ENCODE measurements at places on chromosomes 3 and 15. TPM values are rescaled to one million over a fixed set of nuclear protein-coding genes. Genes with fewer than 3 reads are reported as not detected.
A peak's percentile ranks its signal among the peaks of the same experiment; 100 is the strongest.

The ZNF80 gene
- 0.22 TPM for total RNA-seq

The CYP1A2 gene
- not detected for total RNA-seq

The HESX1 gene
- 0.32 TPM for total RNA-seq

The RLBP1 gene
- not detected for total RNA-seq

The HYKK gene
- 1.4 TPM for total RNA-seq

The UBA7 gene
- 97.5 TPM for total RNA-seq

The EOGT gene
- total RNA-seq: 12.5 TPM

The SMAD6 gene
- 0.34 TPM for total RNA-seq

The GASK1A gene
- total RNA-seq: not detected

The PIF1 gene
- 19.1 TPM for total RNA-seq

The CCR2 gene
- total RNA-seq: 21.0 TPM

DNA sequence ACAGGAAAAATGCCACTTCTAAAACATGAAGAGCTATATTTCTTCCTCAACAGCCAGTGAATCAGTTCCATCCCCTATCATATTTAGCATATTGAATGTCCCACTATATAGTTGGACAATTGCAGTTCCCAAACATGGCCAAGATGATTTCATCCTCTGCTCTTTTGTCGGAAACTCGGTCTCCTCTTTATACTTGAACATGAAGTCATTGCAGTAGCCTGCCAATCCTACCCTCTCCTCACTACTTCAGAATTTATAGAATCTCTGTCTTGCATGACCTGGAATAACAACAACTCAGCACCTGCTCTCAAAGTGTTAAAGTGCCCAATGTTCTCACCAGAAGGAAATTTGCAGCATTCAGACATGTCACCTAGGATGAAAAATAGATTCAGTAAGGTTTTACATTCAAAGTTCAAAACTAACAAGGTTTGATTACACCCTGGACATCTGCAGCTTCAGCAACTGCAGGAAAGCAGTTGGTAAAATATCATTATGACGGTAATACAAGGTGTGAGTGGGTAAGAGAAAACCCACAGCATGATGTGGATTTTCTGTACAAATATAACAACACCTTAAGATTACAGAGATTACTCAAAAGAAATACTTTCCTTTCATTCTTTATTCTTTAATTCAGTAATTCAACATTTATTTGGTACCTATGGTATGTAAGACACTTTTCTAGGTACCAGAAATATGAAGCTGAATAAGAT lies 52.5 kb downstream of the TP63 start:
- H3K27ac ChIP-seq: no peak overlapping the region
- peaks cover 9% of the 10 kb centered on the region for H3K4me1 ChIP-seq
- peaks cover 4% of the 10 kb centered on the region for H3K27me3 ChIP-seq

GRCh38 chr15:81950841-81951414 lies 94.9 kb downstream of the MEX3B start:
- no peak overlapping the region for H3K27ac ChIP-seq
- no peaks in the 10 kb centered on the region for H3K36me3 ChIP-seq
- H3K4me1 ChIP-seq: no peaks in the 10 kb centered on the region
- DNase-seq: no peak
- no peaks in the 10 kb centered on the region for H3K27me3 ChIP-seq
- no peak overlapping the region for H3K4me3 ChIP-seq

DNA sequence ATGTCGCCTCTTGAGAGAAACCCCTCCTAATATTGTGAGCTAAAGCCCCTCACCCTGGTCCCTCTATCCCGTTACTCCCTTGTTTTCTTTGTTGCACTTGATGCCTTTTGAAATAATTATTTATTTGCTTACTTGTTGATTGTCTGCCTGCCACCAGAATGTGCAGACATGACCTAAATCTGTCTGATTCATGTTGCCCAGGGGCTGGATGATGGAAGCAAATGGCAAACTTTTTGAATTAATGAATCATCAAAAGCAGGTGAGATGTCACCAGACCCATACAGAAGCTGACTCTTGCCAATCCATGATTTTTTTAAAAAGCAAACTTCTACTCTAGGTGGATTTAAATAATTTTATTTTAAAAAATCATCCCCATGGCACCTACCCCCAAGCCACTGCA lies 49.3 kb downstream of the GRIP2 start:
- no peak overlapping the region for H3K27ac ChIP-seq
- no peaks in the 10 kb centered on the region for H3K4me1 ChIP-seq
- H3K4me3 ChIP-seq: no peak overlapping the region
- no peaks in the 10 kb centered on the region for H3K27me3 ChIP-seq
- peaks cover 3% of the 10 kb centered on the region for H3K36me3 ChIP-seq
- no peak for DNase-seq

GRCh38 chr3:129867506-129868124 lies 25.9 kb downstream of the TMCC1 start:
- no peak for DNase-seq
- peaks cover 8% of the 10 kb centered on the region for H3K4me1 ChIP-seq
- H3K27me3 ChIP-seq: no peaks in the 10 kb centered on the region
- peaks cover 28% of the 10 kb centered on the region for H3K36me3 ChIP-seq
- no peak overlapping the region for H3K27ac ChIP-seq
- no peak overlapping the region for H3K4me3 ChIP-seq

GRCh38 chr3:149613988-149614387 lies 43.8 kb downstream of the WWTR1 start:
- no peak overlapping the region for H3K4me3 ChIP-seq
- H3K27ac ChIP-seq: no peak overlapping the region
- DNase-seq: no peak

DNA sequence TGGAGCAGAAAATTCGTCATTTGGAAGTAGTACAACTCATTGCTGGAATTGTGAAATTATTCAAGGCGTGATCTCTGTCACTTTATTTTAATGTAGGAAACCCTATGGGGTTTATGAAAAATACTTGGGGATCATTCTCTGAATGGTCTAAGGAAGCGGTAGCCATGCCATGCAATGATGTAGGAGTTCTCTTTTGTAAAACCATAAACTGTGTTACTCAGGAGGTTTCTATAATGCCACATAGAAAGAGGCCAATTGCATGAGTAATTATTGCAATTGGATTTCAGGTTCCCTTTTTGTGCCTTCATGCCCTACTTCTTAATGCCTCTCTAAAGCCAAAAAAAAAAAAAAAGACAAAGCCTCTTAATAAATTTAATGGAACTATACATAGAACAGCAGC lies 5.5 kb upstream of the TIMMDC1 start:
- H3K4me3 ChIP-seq: no peak overlapping the region
- H3K27ac ChIP-seq: no peak overlapping the region
- DNase-seq: no peak

- no peak overlapping the region for H3K27ac ChIP-seq
- no peak overlapping the region for H3K4me3 ChIP-seq
- DNase-seq: no peak
- H3K36me3 ChIP-seq: peaks cover 42% of the 10 kb centered on the region
- H3K4me1 ChIP-seq: peaks cover 6% of the 10 kb centered on the region
These were observed 16.1 kb downstream of the BDH1 start for GRCh38 chr3:197539651-197540051.

DNA sequence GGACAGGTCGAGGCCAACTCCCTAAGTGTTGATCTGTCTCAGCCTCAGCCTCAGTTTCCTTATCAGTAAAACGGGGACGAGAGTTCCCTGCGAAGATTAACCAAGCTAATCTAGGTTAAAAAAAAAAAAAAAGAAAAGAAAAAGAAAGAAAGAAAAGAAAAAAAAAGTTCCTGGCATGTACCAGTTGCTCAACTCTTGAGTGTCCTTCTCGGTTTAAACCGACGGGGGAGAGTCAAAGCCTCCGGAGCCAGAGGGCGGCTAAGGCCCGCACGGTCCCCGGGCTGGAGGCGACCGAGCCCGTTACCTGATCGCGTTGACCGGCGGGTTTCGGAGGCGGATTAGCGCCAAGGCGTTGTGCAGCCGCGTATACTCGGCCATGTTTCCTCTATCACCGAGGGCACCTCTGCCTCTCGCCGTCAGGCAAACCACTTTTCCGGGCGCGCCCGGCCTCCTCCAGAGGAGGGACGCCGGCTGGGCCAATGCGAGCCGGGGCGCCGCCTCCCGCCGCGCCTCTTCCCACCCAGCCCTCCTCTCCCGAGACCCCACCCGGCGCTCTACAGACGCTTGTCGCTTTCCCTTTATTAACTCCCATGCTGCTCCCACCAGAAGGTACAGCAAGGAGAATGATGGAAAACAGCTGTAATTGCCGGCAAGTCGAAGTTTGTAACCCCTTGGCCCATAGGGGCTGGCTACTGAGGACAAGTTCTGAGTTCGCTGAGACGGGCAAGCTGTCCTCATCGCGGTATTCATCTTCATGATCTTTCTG lies at the start of gene EHHADH:
TSS of gene EHHADH (minus strand) at position 405 of the 766 bp plus-strand sequence. CDS start at position 378, 27 bp downstream.
- no peaks in the 10 kb centered on the region for H3K4me1 ChIP-seq
- no peaks in the 10 kb centered on the region for H3K27me3 ChIP-seq
- no peak within 1 kb of the TSS for H3K27ac ChIP-seq
- no peaks in the 10 kb centered on the region for H3K36me3 ChIP-seq

DNA sequence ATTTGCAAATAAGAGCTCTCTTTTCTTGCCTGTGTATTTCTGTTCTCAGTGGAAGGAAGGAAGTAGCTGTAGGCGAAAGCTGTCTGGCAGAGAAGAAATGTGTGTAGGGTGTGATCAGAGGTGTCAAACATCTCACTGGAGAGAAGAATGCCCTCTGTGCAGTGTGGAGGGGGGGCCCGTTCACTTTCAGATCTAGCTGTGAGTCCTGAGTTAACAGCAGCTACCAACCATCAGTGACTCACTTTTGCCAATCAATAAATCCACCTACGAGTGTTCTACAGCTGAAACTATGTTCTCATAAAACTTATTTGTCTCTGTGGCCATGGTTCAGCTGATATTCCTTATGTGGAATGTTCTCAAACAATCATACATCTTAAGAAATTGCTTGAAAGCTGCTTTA lies 103.7 kb downstream of the FRMD4B start:
- peak overlapping the region; percentile 84 for H3K27ac ChIP-seq
- no peaks in the 10 kb centered on the region for H3K36me3 ChIP-seq
- peaks cover 45% of the 10 kb centered on the region for H3K4me1 ChIP-seq
- DNase-seq: peak; percentile 12
- peak overlapping the region; percentile 19 for H3K4me3 ChIP-seq

DNA sequence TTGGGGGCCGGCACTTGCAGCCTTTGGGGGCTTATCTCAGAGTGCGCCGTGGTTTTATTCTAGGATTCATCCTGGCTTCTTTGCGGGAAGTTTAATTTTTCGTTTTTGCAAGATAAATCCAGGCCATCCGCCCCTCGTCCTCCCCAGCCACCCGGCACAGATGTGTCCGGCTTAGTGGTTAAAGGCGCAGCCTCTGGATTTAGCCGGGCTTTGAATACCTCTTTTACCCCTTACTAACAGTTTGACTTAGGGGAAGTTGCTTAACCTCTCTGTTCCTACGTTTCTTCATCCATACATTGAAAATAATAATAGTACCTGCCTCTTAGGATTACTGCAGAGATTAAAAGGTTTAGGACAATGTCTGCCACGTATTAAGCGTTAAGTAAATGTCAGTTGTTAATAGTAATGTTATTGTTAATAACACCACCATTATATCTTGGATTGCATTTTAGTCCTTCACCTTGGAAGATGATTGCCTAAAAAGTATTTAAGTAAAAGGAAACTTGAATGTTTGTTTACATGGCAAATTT lies 714 bp downstream of the ECT2 start:
- DNase-seq: no peak
- peaks cover 45% of the 10 kb centered on the region for H3K4me1 ChIP-seq
- peaks cover 23% of the 10 kb centered on the region for H3K36me3 ChIP-seq
- H3K27me3 ChIP-seq: no peaks in the 10 kb centered on the region

DNA sequence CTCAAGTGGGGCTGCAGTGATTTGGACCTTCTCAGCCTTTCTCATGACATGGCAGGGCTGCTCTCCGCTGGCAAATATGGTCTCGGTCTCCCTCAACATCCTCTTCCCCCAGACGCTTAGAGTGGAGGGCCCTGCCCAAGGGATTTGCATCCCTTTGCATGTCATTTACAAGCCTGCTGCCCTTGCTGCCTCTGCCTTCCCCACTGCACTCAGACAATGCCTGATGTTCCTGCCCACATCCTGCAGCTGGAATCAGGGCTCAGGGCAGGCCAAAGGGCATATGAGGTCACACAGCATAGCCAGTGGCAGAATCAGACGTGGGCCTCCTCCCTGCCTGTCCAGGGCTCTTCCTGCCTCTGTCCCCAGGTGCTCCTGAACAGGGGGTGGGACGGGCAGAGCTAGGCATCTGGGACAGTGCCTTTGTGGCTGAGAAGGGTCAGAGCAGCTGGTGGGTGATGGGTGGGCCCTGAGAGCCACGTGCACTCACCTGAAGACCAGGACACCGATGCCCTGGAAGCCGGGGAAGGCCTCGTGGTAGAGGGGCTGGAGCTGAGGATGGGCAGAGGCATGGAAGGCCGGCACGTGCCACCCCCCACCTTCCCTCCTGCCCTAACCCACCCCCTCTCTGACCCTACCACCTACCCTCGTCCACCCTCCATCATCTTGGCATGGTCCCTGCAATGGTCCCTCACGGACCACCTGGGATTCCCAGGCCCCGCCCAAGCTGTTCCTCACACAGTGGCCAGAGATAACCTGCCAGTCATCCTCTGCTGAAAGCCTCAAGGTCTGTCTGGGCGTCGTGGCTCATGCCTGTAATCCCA lies 27.4 kb upstream of the GOLGA6C start:
- no peak overlapping the region for H3K27ac ChIP-seq
- no peaks in the 10 kb centered on the region for H3K36me3 ChIP-seq
- no peak overlapping the region for H3K4me3 ChIP-seq
- no peaks in the 10 kb centered on the region for H3K4me1 ChIP-seq
- H3K27me3 ChIP-seq: peaks cover 4% of the 10 kb centered on the region

GRCh38 chr15:93261845-93262244 lies 172.8 kb upstream of the RGMA start:
- H3K27ac ChIP-seq: no peak overlapping the region
- H3K4me1 ChIP-seq: no peaks in the 10 kb centered on the region
- H3K36me3 ChIP-seq: no peaks in the 10 kb centered on the region
- no peak for DNase-seq
- H3K4me3 ChIP-seq: no peak overlapping the region

GRCh38 chr3:49329186-49329585 lies 10.7 kb downstream of the USP4 start:
- no peak overlapping the region for H3K4me3 ChIP-seq
- no peak overlapping the region for H3K27ac ChIP-seq
- DNase-seq: no peak
- H3K36me3 ChIP-seq: peaks cover 31% of the 10 kb centered on the region
- H3K4me1 ChIP-seq: peaks cover 8% of the 10 kb centered on the region
- no peaks in the 10 kb centered on the region for H3K27me3 ChIP-seq

GRCh38 chr3:150352931-150353330 lies 55.2 kb upstream of the TSC22D2 start:
- no peaks in the 10 kb centered on the region for H3K36me3 ChIP-seq
- H3K4me3 ChIP-seq: no peak overlapping the region
- H3K27ac ChIP-seq: no peak overlapping the region
- no peaks in the 10 kb centered on the region for H3K4me1 ChIP-seq

GRCh38 chr3:76324101-76324500 lies 538.8 kb upstream of the ZNF717 start:
- DNase-seq: no peak
- H3K4me3 ChIP-seq: no peak overlapping the region
- H3K4me1 ChIP-seq: no peaks in the 10 kb centered on the region
- H3K27me3 ChIP-seq: no peaks in the 10 kb centered on the region
- H3K36me3 ChIP-seq: no peaks in the 10 kb centered on the region

GRCh38 chr3:98035208-98035607 lies at the start of gene GABRR3:
Gene GABRR3, minus strand, starts transcription at chr3:98035315. Its CDS starts 328 bp downstream, at chr3:98034987.
- peaks cover 2% of the 10 kb centered on the region for H3K27me3 ChIP-seq
- H3K27ac ChIP-seq: no peak within 1 kb of the TSS
- peaks cover 2% of the 10 kb centered on the region for H3K36me3 ChIP-seq
- no peak for DNase-seq
